ENCODE measurements at places on chromosomes 7 and 10.
A peak's percentile ranks its signal among the peaks of the same experiment; 100 is the strongest.

DNA sequence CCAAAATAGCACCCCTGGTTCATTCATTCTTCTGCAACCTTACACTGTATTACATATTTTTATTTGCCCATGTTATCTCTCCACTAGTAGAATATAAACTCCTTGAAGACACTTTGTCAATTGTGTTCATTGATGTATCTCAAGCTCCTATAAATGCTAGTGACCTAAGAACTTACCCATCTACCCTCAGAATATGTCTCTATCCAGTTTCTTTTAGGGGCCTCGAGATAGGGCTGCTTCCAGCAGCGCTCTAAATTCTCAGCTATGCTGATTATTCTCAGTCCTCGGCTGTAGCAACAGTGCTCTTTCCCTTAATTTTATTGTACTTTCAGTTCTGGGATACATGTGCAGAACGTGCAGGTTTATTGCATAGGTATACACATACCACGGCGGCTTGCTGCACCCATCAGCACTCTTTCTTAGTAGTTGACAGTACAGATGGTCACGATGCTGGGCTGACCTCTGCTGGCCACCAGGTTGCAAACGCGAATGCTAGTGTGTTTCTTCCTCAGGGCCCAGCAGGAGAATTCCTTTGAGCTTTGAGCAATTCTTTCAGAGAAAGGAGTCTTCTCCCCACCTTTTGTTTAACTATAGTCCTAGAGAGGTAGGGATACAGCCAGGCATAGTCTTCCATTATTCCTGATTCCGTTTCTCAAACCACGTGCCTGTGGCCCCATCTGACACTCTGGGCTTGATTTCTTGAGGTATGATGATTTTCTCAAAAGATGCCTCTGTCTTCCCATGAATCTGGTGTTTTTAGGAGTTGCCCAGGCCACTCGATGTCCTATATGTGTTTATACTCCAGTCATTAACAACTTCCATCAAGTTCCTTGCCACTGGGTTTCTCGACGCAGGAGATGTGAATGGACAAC lies 49.1 kb upstream of the CDC14C start:
- DNase-seq, result no peak

- peak; percentile 48 for DNase-seq
Observed at GRCh38 chr7:43439631-43440401, 143.1 kb upstream of the STK17A start.

GRCh38 chr10:124614003-124614659 lies 130.0 kb downstream of the FAM53B start:
- no peak for DNase-seq

DNA sequence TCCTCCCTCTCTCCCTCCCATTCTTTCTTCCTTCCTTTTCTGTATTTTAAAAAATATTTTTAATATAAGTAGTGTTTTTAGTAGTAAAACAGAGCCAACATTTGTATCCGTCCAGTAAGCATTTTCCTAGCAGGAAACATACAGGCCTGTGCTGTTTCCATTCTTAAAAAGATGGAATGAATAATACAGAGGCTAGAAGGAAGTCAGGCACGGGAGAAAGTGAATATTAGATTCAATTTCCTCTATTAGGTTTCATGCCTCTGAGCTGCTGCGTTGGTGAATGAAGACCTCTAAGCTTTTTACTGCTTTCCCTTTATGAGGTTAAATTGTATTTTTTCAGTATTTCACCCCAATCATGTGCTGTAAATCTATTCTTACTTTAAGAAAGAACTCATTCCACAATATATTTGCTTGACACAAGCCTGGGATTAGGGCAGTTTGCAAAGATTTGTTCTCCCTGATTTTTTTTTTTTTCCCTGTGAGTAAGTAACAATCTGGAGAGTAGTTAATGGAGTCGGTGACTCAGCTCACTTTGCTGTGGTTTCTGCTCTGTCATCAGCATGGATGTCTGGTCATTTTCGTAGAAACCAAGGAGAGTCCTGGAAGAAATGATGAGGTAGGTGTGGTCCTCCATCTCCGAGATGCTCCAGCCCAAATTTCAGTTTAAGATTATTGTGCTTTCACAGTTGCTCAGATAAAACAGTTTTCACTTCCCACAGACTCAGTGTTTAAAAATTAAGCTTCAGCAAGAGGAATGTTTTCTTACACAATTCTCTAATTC lies 76.1 kb upstream of the PITRM1 start:
- DNase-seq, result no peak
